Neural crest cell (in vitro differentiated cells): ENCODE measurements at places on chromosomes 6 and 20. TPM values are rescaled to one million over a fixed set of nuclear protein-coding genes. Genes with fewer than 3 reads are reported as not detected.

CCDC170 gene
- 0.25 and 0.37 TPM in 2 replicates for total RNA-seq

ULBP3 gene
- total RNA-seq: 16.4 and 17.5 TPM in 2 replicates

SLC22A2 gene
- total RNA-seq: not detected in 2 replicates

ULBP1 gene
- total RNA-seq: 2.3 and 2.5 TPM in 2 replicates

PI3 gene
- not detected in 2 replicates for total RNA-seq

GPR6 gene
- total RNA-seq: not detected in 2 replicates

DNA sequence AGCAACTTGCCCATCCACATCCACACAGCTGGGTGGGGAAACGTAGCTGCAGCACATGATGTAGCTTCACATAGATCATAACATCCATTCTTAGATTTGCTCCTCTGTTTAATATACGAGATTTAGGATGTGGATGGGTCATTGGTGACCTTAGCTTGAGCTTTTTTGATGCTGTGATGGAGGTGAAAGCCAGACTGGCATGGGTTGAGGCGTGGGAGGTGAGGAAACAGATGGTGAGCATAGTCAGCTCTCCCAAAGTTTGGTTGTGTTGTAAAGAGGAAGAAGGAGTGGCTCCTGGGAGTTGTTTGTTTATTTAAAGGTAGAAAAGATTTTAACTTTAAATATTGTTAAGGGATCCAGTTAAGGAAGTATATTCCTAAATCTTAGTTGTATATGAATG, 5.3 kb downstream of the ARFGEF2 start:
- no peak for DNase-seq
- H3K27ac ChIP-seq: no peak overlapping the region
- no peaks in the 10 kb centered on the region for H3K36me3 ChIP-seq
- no peak overlapping the region for H3K4me3 ChIP-seq
- no peaks in the 10 kb centered on the region for H3K27me3 ChIP-seq
